PC-3 (cell line): ENCODE measurements at places on chromosomes 3 and 15. TPM values are rescaled to one million over a fixed set of nuclear protein-coding genes. Genes with fewer than 3 reads are reported as not detected.

The CADM2 gene
- 0.47 TPM in 1 of 2 replicates, not detected in the other for total RNA-seq

DNA sequence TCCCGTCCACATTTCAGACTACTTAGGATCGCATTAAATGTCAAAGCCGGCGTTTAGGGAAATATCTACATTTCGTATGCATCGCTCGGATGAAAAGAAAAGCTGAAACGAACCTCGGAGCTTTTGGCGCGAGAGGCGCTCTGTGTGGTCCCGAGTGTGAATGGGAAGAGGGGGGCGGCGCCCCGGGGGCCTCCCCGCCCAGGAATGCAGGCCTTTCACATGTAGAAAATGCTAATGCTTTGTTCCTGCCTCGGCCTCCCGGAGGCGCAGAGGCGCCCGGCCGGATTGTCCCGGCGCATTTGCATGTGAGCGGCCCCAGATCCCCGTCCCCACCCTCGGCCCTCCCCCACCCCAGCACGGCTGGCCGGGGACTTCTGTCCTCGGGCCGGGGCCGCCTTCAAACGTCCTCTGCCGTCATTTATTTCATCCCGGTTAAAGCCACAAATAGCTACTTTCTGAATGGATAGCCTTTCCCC, 37.0 kb upstream of the TRIM71 start:
- peak; percentile 75 for DNase-seq
- no peaks in the 10 kb centered on the region for H3K27me3 ChIP-seq
- peak overlapping the region; percentile 35 for H3K27ac ChIP-seq
- peak overlapping the region; percentile 75 for H3K4me3 ChIP-seq

The RHCG gene
- not detected in 2 replicates for total RNA-seq

The POPDC2 gene
- 0.62 and 0.98 TPM in 2 replicates for total RNA-seq

The EPHA6 gene
- total RNA-seq, result 1.8 and 3.6 TPM in 2 replicates

The CORO2B gene
- total RNA-seq, result 0.66 and 0.92 TPM in 2 replicates
